ENCODE measurements at places on chromosomes 12 and 14. TPM values are rescaled to one million over a fixed set of nuclear protein-coding genes. Genes with fewer than 3 reads are reported as not detected.

DNA sequence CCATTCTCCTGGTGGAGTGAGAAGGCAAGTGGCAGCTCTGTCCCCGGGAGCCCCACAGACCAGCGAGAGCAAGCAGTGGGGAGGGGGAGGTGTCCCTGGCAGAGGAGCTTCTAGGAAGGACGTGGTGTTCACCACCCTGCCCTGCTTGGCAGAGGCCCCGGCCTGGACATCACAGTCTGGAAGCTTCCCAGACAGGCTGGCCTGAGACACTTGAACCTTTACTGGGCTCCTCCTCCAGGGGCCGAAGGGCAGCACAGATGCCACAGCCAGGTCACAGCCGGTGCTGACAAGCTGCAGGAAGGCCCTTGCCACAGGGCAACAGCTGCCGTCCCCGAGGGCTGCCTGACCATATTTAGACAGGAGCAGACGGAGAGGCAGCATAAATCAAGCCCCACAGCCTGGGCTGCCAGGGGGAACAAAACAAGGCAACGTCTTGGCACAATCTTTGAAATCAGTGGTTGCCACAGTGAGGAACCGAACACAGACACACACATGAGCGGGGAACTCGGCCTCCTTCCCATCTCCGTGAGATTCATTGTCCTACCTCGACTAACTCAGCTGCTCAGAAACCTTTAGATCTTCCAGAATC, 28.5 kb downstream of the PRIMA1 start:
- peak; percentile 43 for DNase-seq

DNA sequence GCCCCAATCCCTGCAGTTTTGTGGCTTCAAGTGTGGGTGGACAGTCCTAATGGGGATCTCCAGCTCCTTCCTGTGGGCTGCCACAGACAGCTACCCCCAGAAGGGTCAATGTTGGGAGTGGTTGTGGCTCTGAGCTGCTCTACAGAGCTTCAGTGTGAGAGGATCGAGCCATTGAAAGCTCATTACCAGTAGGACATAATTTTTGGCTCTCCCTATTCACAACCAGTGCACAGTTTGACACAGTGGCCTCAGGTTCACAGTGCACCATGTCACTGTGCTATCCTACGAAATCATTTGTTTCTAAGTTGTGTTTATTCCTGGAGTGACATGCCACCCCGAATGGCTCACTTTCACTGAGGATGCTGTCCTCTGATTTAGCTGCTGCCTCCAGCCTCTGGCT, 22.8 kb downstream of the TMBIM6 start:
- DNase-seq: no peak

The DPF3 gene
- total RNA-seq: 41.6 TPM

- DNase-seq: no peak
Observed at GRCh38 chr14:79180656-79181055, 1010.5 kb downstream of the NRXN3 start.

DNA sequence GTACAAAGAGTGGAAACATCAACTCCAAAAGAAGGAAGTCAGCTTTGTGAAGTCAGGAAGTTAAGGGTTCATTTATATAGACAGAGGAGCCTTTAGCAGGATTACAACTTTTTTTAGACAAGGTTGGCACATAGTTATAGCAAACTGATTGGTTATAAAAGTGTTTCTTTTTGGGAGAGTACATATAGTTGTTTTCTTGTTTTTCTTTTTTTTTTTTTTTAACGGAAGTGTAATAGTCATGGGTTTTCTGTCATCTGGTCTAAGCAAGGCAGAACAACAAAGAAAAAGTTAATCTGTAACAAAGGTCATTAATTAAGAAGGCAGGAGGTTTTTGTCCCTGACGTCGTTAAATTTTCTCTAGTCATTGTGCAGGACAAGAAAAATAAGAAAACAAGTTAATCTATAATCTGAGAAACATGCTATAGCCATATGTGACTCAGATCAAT, 13.0 kb upstream of the MFAP5 start:
- DNase-seq: no peak

The DAZAP2 gene
- 176 TPM for total RNA-seq

DNA sequence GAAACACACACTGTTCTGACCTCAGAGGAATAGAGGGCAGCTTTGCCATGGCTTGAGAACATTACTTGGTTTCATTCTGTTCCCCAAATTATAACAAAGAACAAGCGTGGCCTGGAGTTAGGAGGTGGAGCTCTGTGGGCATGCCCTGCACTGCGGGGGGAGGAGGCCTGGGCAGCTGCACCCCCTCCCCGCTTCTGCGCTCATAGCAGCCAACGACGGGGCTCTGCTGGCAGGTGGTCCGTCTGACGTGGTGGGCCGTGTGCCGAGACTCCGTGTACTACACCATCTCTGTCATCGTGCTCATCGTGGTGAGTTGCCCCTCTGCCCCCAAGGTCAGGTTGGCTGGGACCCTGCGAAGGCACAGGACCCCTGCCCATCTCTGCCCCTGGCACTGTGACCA, 70.4 kb upstream of the RIN3 start:
- DNase-seq: no peak

The KRT71 gene
- not detected for total RNA-seq

- no peak for DNase-seq
Observed at GRCh38 chr14:52040598-52040997, 28.3 kb downstream of the NID2 start.

- no peak for DNase-seq
Observed at GRCh38 chr12:117145597-117146154, 44.6 kb downstream of the FBXO21 start.

Measured in testis (tissue), 5 donors.